ENCODE measurements at places on chromosomes 3 and 15.

DNA sequence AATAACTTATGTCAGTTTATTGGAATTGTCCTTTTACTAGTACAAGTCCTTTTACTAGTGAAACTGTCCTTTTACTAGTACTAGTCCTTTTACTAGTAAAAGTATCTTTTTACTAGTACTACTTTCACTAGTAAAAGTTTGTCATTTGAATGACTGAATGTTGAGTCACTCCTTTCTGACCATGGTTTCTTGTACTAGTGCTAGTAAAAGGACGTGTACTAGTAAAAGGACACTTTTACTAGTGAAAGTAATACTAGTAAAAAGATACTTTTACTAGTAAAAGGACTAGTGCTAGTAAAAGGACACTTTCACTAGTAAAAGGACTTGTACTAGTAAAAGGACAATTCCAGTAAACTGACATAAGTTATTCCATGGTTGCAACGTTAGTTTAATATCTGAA, 96.3 kb downstream of the ZMAT3 start:
- DNase-seq: no peak

DNA sequence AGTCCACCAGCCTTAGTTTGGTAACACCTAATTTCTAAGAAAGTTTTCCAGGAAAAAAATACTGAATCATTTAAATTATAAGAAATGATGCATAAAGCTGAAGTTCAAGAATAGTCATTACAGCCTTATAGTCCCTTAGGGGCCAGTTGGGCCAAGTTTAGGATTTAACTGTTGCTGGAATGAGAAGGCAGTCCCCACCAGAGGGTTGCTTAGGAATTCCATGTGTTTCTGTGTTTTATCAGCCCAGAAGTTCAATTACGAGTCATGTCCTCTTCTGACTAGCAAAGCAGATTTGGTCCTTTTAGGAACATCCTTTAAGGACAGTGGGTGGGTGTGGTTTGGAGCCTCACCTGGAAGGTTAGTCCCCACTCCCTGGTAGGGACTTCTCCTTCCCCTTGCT, 57.0 kb upstream of the NR2E3 start:
- no peak for DNase-seq

GRCh38 chr3:14169871-14170270, 8.5 kb downstream of the XPC start:
- no peak for DNase-seq

GRCh38 chr3:127030508-127031412, 47.8 kb downstream of the PLXNA1 start:
- no peak for DNase-seq

GRCh38 chr3:188077160-188077799, 76.7 kb upstream of the LPP start:
- no peak for DNase-seq

DNA sequence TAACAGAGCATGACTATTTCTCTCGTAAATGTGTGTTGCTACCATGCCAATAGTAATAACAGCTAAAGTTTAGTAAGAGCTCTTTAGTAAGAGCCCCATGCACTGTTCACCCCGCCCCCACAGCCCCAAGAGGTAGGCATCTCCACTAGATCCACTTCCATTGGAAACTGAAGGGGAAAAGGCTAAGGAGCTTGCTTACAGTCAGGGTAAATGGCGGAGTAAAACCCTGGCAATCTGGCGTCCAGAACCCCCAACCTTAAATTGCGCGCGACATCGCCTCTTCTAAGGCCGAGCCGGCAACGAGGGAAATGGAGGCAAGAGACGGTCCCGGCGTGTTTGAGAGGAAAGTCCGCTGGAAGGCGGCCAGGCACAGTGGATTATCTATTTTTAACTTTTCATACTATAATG, 654 bp upstream of the C3orf38 start:
- DNase-seq: peak; percentile 10

- DNase-seq: no peak
These were observed 98.6 kb downstream of the RPL39L start for GRCh38 chr3:187040516-187041361.

DNA sequence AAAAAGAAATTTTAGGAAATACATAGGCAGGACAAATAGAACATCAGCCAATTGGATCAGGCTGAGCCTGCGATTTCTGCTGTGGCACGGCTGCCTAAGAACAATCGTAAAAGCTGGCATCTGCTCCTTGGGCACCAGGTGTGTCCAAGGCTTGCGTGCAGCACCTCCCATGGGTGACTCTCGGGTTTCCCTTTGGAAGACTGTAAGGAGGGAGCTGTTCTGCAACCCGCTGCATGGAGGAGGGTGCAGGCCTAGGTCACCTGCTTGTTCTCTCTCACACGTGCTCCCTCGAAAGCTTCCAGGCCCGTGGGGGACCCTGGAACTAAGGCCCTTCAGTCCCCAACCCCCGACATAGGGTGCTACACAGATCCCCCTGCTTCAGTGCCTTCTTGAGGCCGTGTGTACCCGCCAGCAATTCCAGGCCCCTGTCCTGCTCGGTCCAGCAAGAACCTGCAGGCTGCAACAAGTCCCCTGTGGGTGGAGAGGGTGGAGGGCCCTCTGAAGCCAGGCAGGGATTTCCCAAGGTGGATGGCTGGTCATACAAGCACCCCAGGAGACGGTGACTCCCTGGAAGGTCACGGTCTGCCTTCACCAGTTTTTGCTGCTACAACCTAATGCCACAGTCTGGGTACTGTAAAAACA, 3.4 kb downstream of the GP9 start:
- DNase-seq: no peak

GRCh38 chr15:42182961-42183360, 25.1 kb downstream of the VPS39 start:
- DNase-seq: no peak

DNA sequence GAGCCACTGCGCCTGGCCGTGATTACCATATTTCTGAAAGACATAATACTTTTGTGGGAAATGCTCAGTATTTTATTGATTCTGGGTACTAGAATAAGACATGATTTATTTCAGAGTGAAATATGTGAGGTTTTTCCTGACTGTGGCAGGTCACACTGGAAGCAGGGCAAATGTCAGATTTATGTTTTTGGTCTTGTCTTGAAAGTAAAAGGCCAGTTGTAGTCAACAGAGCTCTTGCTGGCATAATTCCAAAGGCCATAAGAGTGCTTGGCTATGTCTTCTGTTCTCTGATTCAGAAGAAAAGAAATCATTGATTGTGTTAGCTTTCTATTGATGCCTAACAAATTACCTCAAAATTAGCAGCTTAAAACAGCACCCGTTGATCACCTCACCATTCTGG, 176.4 kb downstream of the TJP1 start:
- no peak for DNase-seq

DNA sequence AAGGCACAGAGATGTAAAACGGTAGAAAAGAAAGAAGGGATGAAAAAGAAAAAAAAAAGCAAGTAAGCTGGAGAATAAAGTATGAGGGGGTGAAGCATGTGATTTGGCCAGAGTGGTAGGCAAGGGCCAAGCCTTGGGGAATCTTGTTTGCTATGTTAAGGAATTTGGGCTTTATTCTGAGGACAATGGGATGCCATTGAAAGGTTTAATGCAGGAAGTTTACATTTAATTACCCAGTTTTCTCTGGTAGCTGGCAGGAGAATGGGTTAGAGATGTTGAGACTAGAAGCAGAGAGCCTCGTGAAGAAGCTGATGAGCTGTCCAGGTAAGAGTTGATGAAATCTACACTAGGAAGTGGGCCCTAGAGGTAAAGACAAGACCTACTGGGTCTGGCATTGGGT, 455.9 kb downstream of the PDCD6IP start:
- no peak for DNase-seq

DNA sequence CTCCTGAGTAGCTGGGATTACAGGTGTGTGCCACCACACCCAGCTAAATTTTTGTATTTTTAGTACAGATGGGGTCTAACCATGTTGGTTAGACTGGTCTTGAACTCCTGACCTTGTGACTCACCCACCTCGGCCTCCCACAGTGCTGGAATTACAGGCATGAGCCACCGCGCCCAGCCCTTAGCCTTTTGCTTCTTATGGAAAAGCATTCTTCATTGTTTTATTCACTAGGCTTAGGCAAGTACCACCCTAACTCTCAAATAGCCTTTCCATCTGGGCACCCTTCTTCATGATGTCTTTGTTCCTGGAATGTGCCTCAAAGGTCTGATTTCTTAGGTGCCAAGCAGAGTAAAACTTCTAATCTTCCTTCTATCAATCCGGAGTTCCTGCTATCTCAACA, 641.8 kb downstream of the FHIT start:
- DNase-seq: no peak

DNA sequence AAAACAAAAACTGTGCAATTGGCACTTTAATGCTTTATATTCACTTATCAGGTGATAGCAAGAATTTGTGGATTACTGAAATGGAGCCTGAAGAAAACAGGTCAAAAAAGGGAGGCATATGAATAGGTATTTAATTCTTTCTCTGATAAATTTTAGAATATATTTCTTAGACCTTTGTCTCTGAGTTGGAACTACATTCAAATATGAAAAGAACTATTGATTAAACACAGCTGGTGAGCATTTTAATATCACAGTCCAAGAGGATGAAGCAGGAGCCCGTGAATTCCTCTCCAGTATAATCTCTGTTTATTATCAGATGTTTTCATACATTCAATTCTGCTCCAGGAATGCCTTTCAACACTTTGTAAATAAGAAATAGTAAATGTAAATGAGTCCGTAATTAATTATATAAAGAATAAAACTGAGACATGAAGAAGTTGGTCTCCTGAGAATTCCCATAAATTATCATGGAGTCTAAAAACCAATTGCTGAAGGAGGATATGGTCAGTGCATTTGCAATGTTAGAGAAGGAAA, 86.3 kb upstream of the ARHGEF26 start:
- no peak for DNase-seq

- no peak for DNase-seq
These were observed 116.4 kb downstream of the IL5RA start for GRCh38 chr3:2993736-2994135.

DNA sequence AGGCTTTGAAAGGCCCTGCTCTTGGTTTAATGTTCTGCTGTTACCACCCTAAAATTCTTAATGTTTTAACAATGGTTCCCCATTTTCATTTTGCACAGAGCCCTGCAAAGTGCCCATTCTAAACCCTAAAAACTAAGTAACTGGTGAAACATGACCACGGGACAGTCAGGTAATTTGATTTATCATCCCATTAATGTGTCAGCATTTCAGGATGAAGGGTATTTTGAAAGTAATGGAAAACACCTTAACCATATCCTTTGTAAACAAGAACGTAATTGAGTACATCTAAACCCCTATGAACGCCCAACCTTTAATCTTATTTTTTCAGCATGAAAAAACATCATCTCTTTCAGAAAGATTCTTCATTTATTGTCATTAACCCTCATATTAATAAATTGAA, 164.9 kb upstream of the IL12A start:
- no peak for DNase-seq

- no peak for DNase-seq
These were observed 111.5 kb downstream of the GABRG3 start for GRCh38 chr15:27082526-27082925.

DNA sequence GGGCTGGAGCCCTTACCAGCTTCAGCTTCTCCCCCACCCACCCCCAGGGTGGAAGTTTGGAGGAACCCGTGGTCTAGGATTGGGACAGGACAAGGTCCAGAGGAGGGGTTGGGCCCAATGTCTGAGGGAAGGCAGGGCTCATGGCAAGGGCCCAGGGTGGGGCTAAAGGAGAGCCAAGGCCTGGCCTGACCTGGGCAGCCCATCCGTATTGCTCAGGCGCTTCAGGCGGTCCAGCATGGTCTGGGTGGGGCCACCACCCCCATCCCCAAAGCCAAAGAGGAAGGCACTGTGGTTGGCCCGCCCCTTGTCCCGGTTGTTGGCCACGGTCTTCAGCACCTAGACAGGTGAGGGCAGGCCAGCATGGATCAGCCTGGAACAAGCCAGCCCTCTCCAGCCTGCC, 7.6 kb downstream of the MAN2C1 start:
- no peak for DNase-seq
